ENCODE measurements at places on chromosomes 5 and 9. TPM values are rescaled to one million over a fixed set of nuclear protein-coding genes. Genes with fewer than 3 reads are reported as not detected.

DNA sequence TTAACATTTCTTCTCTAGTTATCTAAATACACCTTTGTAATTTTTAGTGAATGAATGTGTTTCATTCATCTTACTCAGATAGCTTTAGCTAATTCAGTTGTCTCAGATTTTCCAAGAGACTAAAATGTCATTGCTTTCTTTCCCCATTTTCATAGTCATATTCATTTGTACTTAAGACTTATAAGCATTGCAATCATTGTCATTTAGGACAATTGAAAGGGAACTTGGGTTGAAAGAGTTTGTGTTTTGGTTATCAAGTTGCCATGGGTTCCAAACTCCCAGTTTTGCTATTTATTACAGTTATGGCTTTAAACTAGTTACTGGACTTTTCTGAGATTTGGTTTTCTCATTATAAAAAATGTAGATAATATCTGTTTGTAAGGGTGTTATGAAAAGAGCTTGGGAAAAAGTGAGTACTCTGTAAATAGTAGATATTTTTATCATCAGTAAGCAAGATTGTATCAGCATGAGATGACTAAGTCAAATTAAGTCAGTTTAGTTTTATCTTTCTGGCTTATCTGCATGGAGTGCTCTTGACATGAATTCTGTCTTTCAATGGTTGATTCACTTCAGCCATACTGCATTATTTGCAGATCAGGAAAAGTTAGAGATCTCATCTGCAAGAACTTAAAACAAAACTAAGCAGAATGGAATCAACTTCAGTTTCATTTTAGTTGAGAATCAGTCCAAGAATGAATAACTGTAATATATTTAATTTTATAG lies 107.5 kb downstream of the PBX3 start:
- H3K4me3 ChIP-seq: no peak overlapping the region
- no peak overlapping the region for H3K27ac ChIP-seq

GRCh38 chr5:102737805-102738469 lies 17.2 kb upstream of the PAM start:
- H3K27ac ChIP-seq: no peak overlapping the region
- DNase-seq: no peak
- no peaks in the 10 kb centered on the region for H3K4me1 ChIP-seq
- no peaks in the 10 kb centered on the region for H3K36me3 ChIP-seq
- H3K4me3 ChIP-seq: no peak overlapping the region

DNA sequence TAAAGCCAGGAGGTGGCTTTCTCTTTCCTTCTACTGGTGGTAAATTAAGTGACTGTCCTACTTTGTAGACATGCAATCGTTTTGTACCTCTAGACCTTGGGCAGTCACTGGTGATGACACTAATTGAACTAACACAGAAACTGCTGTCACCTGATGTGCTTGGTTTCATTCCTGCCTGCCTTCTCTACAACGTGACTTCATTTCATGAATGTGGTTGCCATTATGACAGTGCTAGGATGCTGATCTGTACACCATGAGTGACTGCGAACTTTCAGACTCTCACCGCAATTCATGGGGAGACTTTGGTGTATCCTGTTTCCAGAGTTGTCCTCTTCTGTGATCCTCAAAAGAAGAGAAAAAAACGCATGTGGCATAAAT lies 47.5 kb downstream of the UBE2QL1 start:
- H3K27me3 ChIP-seq: peaks cover 4% of the 10 kb centered on the region
- no peaks in the 10 kb centered on the region for H3K36me3 ChIP-seq
- H3K4me3 ChIP-seq: no peak overlapping the region

GRCh38 chr9:138044485-138045383 lies 167.2 kb downstream of the CACNA1B start:
- H3K4me1 ChIP-seq: no peaks in the 10 kb centered on the region
- H3K4me3 ChIP-seq: no peak overlapping the region
- H3K27ac ChIP-seq: no peak overlapping the region

Gene PAEP
- total RNA-seq: not detected

Gene TMEM252
- not detected for total RNA-seq
